ENCODE measurements at places on chromosomes 11 and 22.

DNA sequence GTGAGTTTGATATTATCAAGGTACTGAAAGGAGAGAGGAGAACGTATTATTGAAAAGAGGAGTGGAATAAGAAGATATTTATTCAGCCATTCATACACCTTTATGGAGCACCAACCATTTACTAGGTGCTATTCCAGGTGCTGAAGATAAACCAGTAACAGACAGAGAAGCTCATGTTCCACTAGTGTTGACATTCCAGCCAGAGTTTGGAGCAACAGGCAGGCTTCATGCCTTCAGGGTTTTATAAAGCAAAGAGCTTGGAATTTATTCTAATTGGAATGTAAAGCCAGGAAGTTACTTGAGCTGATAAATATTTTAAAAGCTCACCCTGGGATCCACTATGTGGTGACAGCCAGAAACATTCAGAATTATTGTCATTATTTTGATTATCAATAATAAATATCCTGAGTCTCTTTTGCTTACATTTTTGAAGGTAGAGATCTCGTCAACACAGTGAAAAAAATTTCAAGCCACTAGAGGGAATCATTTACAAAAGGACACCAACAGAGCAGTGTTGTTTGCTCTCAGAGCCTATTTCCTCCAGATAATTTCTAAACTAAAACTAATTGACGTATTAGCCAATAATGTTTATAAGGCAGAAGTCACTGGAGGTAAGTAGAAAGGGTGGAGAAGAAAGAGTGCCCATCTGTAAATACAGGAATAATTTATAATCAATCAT is 172.0 kb downstream of the KCNA4 start:
- no peak for DNase-seq

- no peak for DNase-seq
These were observed 80.4 kb downstream of the ATXN10 start for GRCh38 chr22:45752036-45752435.

GRCh38 chr11:18367431-18367830 is 26.9 kb upstream of the LDHA start:
- no peak for DNase-seq

- no peak for DNase-seq
These were observed 12.1 kb upstream of the PPARA start for GRCh38 chr22:46138058-46138797.

- no peak for DNase-seq
These were observed 789 bp downstream of the SPECC1L start for GRCh38 chr22:24271386-24271854.

- no peak for DNase-seq
These were observed 21.2 kb downstream of the GRAMD1B start for GRCh38 chr11:123451183-123451781.

DNA sequence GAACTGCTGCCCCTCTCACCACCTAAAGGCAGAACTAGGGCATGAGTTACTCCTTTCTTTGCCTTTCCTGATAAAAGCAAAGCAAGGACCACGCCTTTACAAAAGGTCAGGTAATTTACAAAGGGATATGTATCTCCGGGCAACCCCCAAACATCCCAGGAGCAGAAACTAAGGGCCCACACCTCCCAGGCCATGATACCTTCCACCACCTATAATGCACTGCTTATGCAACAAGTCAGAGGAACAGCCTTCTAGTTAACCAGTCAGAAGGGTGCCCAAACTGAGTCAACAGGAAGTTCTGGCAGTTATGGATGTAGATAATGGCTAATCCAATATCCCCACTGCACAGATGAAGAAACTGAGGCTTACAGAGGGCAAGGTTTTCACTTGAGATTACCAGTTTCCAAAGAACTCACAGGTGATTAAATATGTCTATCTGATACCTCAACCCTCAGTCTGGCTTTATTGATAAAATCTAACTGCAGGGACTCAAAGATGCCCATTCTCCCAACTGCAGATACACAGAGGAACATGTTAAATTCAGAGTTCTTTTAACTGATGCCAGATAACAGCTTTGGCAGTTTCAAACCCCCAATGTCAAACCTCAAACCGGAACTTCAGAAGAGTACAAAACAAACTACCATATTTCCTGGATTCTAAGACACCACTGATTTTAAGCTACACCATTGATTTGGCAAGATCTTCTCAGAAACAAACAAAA is 16.8 kb upstream of the CASTOR1 start:
- no peak for DNase-seq

- DNase-seq: no peak
These were observed 3.4 kb downstream of the OR10AG1 start for GRCh38 chr11:55966391-55966790.

GRCh38 chr11:129738242-129738641 is 77.4 kb upstream of the TMEM45B start:
- no peak for DNase-seq

GRCh38 chr11:126595560-126595959 is 240.1 kb downstream of the ST3GAL4 start:
- no peak for DNase-seq

DNA sequence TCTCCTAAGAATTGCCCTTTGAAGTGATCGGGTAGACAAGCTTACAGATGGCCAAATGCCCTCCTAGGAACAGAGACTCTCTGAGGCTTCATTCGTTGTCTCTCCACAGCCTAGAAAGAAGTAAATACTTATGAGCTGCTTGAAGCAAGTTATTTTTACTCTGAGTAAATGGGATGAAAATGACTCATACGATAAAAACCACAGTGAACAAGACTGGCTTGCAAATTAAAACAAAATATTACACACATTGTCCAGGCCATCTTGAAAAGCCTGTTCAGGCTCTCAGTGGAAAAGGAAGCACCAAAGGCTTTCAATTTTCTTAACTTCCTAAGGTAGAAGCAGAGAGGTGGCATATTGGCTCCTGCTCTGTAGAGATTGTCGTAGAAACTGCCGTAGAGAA is 294.2 kb downstream of the NELL1 start:
- no peak for DNase-seq

- DNase-seq: peak; percentile 84
These were observed 1.6 kb upstream of the BCR start for GRCh38 chr22:23178512-23179254.
